ENCODE measurements at places on chromosomes 5 and 9.

DNA sequence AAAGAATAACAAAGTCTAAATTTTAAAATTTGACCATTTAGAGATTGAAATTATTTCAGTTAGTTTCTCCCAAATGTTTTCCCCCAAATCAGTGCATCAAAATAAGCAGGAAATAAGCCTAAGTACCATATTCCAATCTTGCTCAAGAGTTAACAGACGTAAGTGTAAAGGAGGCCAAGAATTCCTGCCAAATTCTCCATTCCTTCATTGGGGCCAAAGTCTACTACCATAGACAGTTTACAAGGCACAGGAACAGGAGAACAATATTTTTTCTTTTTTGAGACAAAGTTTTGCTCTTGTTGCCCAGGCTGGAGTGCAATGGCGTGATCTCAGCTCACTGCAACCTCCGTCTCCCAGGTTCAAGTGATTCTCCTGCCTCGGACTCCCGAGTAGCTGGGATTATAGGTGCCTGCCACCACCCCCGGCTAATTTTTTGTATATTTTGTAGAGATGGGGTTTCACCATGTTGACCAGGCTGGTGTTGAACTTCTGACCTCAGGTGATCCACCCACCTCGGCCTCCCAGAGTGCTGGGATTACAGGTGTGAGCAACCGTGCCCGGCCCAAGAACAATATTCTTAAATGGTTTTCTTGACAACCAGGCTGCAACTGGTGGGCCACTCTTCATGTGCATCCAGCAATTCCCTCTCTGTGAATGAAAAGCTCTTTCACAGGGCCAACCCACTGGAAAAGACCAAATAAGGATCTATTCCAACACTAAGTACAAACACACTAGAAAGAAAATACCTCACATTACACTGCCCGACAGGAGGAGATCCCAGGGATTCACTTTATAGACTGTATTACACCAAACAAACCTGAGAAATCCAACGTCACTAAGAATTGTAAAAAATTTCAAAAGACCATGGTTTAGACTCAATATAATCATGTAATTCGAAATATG, 127.7 kb downstream of the MAPKAP1 start:
- no peak for DNase-seq

- DNase-seq, result no peak
These were observed 40.3 kb downstream of the POU4F3 start for GRCh38 chr5:146378986-146379385.

GRCh38 chr5:93163010-93163663, 417.9 kb downstream of the NR2F1-AS1 start:
- no peak for DNase-seq

DNA sequence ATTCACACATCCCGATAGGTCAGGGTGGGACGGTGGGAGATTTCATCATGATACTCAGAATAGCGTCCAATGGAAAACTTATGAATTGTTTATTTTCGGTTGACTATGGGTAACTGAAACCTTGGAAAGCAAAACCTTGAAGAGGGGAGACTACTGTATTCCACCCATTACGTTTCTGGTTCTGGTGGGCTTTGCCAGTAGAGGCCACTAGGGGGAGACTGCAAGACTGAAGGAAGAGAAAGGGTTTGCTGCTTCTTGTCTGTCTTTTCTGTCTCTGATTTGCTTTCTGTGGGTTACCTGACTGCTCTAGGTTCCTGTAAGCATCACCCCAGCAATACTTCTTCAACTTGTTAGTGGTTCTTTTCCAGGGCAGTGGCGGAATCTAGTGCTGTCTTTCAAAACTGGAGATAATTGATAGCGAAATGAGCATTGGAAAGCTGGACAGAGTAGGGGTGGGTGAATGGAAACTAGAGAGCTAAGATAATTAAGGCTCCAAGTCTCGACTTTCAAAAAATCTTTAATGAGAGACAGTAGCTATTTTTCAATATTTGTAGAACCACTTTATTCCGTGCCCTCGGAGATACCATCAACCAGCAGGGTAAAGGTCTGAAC, 27.0 kb downstream of the GRIN3A start:
- DNase-seq, result no peak

GRCh38 chr5:96928931-96929708, 6.8 kb upstream of the LNPEP start:
- DNase-seq, result no peak

Measured in right kidney (tissue), 9 donors.